ENCODE measurements at places on chromosomes 2 and 18. TPM values are rescaled to one million over a fixed set of nuclear protein-coding genes. Genes with fewer than 3 reads are reported as not detected.
A peak's percentile ranks its signal among the peaks of the same experiment; 100 is the strongest.

GRCh38 chr2:230441227-230441897, 25.4 kb downstream of the SP100 start:
- peak; percentile 25 for DNase-seq

DNA sequence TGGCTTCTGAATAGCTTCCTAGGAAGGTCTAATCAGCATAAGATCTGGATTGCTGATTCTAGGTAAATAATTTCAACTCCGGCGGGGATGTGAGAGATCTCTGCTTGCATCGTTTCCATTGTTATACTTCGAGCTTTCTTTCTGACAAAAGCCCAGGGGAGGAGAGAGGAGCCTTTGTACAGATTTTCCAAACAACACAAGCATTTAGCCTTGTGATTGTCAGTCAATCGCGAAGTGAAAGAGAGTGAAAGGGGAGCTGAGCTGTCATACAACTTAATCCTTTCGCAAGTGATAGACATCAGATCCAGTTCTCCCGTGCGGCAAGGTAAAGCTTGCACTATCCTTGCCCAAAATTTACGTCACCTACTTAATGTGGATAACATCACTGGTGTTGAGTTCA, 26.2 kb downstream of the RALB start:
- no peak for DNase-seq

DNA sequence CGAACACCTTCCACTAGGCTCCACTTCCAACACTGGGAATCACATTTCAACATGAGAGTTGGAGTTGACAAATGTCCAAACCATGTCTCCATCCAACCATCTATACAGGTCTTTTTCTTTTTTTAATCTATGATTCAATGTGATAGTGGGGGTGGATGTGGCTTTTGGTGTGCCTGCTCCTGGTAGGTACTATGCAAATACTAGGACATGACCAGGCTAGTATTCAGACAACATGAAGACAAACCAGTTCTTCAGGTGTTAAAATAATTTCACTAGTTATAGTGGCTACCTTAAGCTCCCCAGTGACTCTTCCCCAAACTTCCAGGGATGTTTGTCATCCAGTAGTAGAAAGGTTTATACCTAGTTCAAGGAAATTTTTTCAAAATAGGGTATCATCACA, 387.5 kb downstream of the CDH2 start:
- DNase-seq: no peak

IL1F10 gene
- not detected for total RNA-seq

GRCh38 chr2:80377071-80377470, 72.5 kb upstream of the LRRTM1 start:
- DNase-seq: no peak

GRCh38 chr2:68283419-68283812, 31.1 kb upstream of the PPP3R1 start:
- no peak for DNase-seq

DNA sequence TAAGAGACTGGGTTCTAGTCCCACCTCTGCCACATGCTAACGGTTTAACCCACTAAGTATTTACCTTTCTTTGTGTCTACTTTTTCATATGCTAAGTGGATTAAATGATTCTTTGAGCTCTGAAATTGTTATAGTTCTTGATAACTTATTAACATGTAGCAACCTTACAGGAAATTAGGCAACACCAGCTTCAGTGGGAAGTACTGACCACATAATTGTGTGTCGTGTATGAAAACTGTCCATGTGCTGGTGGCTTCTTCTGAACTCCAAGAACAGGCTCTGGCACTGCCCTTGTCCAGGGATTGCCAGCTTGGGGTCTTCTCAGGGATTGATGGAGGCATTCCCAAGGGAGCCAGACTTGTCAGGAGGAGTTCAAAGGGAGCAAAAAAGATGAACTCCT, 427.7 kb downstream of the TGIF1 start:
- no peak for DNase-seq

- peak; percentile 34 for DNase-seq
Measured at GRCh38 chr2:135839713-135840112, 2.7 kb upstream of the LCT start.

GRCh38 chr18:50518787-50519546, 40.9 kb upstream of the MAPK4 start:
- no peak for DNase-seq

DNA sequence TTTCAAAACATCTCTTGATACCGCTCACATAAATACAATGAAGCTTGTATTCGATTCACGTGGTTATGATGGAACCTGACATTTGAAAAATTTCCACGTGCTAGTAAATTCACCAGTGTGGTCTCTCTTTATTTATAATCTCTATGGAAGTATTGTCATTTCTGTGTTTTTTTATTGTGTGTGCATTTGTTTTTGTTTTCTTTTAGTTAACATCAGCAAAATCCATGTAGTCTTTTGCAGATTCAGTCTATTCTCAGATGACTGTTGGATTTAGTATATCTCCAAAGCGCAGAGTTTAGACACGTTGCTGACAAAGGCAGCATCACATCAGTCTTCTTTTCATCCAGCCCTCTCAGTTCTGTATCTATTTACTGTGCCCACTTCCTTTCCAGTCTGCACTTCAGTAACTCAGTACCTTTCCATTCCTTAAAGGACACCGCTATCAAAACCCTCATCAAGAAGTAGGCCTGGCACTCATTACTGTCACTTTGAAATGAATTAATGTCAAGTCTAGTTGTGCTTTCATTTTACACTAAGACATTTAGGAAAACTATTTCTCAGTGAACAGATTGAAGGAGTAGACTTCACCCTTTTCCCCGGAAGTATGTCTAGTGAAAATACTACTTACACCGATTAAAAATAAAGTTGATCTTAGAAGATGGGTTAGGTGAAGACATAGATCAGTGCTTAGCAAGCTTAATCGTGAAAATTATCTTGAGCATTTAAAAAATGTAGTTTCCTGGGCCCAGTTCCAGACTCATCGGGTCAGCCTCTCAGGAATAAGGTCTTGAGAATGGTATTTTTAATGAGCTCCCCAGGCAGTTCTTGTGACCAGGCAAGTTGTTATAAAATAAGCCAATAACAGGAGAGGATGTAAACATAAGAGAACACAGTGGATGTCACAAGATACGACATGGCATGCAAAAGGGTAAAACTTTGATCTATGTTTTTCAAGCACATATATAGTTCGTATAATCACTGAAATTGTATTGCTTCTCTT, 506.8 kb upstream of the ZEB2 start:
- DNase-seq: no peak

- DNase-seq: no peak
Measured at GRCh38 chr18:63578357-63578958, 8.7 kb upstream of the SERPINB13 start.

DSG2 gene
- 6.6 TPM for total RNA-seq

DNA sequence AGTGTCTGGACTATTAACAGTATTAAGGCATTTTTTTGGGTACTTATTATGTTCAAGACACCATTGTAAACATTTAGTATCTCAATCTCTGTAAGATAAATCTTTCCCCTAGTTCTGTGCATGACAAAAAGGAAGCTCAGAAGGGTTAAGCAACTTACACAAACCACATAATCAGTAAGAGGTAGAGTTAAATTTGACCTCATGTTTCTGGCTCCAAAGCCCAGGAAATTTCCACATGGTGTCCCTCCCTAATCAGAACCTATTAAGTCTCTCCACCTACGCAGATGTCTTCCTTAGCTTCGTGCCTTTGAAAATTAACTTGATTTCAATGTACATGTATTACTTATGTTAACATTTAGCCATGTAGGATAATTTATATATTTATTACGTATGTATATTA, 2.0 kb downstream of the MFSD6 start:
- DNase-seq: no peak

TNS1 gene
- 588 TPM for total RNA-seq

DNA sequence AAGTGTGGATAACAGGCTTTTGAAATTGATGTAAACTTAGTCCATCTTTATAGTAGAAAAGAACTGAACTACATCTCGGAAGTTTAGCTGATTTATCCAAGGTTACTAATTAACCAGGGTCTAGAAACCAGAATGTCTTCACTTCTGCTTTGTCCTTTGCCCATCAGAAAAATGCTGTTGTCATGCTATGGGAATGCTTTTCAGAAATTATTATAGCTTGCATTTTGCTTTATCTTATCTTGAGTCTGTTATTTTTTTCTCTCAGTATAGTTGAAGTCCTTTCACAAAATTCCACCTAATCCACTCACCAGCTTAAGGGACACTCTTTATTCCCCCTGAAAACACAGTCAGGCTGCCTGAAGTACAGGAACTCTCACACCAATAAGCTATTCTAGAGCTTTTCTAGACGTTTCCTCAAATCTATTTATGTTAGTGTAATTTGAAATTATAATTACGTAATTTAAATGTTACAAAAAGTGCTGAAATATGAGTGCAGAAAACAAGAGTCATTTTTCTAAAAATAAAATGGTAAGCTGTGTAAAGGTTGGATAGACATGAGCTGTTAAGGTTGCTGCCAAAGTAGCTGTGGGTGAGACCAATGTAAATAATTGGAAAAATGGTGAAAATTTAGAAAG, 456.3 kb downstream of the TGIF1 start:
- DNase-seq: no peak

SGO2 gene
- total RNA-seq: 6.1 TPM

GRCh38 chr18:9329471-9329870, 5.1 kb upstream of the TWSG1 start:
- DNase-seq: no peak

- peak; percentile 41 for DNase-seq
Measured at GRCh38 chr2:74845217-74845751, 11.4 kb downstream of the HK2 start.

GRCh38 chr18:55634545-55634944, 46.6 kb upstream of the TCF4 start:
- DNase-seq: no peak

- DNase-seq: no peak
Measured at GRCh38 chr2:62719757-62720156, 14.2 kb downstream of the EHBP1 start.

MYOM1 gene
- total RNA-seq: 8.1 TPM

DNA sequence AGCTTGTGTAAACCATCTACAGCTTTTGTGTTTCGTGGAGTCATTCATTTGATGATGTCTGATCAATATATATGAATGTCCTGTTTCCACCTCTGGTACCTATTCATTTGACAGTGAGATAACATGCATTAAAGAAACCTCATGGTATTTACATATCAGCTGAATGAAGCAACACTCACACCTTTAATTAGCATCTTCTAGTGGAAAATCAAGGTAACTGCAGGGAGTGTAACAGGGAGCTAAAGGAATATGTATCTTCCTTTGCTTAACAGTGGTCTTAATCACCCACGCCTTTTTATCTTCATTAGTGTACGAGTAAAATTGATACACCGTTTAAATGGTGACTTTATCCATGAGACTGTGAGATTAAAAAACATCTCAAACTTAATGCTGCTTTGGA, 15.6 kb downstream of the SLC39A10 start:
- no peak for DNase-seq

DNA sequence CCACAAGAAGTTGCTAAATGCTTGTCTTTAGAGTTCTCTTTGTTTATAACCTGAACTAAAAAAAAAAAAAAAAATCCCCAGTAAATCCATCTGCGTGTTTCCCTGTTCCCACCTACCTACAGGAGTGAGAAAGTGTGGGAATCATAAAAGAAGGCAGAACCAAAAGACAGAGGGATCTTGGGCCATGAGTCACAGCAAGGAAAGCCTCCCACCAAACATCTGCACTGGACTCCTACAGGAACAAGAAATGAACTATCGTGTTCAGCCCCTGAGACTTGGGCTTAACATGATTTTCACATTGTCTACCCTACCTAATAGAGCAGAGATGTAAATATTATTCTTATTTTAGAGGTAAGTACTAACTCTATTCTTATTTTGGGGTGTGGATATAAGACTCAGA, 1761.2 kb upstream of the CELF4 start:
- no peak for DNase-seq

ANKRD62 gene
- not detected for total RNA-seq

GRCh38 chr2:38496927-38497669, 105.6 kb downstream of the HNRNPLL start:
- DNase-seq: peak; percentile 26

GRCh38 chr18:74413836-74414235, 43.3 kb downstream of the DIPK1C start:
- DNase-seq: no peak

DNA sequence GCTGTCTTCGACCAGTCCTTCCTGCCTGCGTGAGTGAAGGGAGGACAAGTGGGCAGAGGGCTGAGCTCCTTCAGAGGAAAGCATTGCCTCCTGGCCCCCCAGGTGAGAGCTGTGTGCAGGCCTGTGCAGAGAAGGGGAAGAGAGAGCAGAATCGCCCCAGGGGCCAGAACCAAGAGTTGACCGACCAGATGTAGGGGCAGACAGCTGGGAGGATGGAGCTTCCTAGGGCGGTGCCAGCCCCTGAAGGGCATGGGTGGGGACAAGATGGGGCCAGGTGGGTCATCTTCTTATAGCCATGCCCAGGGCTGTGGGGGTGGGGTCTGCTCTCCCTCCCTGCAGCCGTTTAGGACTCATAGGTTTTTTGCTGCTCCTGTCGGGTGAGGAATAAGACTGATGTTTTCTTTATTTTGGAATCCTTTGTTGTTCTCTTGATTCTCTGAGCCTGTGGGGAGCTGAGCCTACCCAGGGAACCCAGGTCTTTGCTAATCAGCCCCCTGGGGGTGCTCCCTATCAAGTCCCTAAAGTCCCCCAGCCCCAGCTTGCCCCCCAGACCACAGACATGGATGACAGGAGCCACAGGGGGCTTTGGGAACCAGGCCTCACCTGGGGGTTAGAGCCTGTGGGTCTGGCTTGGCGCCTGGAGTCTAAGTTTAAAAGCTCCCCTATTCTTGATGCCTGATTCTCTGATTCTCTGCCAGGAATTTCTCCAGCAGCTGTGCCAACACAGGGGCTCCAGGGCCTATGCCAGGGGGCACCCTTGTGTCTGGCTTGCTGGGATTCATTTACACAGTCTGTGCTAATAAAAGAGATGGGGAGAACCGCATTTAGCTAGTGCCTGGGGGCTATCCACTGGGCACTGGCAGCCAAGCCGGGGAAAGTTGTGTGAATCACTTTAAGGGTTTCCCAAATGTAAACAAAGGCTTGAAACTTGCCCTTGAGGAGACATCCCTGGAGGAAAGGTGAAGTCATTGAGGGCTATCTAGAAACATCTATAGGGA, 9.3 kb upstream of the EFHD1 start:
- DNase-seq: no peak

RAPH1 gene
- total RNA-seq: 35.4 TPM

DNA sequence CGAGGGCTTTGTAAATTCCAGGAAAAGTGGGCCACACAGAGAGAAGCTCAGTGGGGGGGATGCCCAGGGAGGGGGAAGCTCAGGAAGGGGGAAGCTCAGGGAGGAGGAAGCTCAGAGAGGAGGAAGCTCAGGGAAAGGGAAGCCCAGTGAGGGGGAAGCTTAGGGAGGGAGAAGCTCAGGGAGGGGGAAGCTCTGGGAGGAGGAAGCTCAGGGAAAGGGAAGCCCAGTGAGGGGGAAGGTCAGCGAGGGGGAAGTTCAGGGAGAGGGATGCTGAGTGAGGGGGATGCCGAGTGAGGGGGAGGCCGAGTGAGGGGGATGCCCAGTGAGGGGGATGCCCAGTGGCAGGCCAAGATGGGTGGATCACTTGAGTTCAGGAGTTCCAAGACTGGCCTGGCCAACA, 821 bp upstream of the CHRNG start:
- DNase-seq: no peak

GRCh38 chr2:182642328-182642727, 73.7 kb upstream of the DNAJC10 start:
- peak; percentile 23 for DNase-seq

Measured in tibial nerve (tissue), 4 donors.